ENCODE measurements at places on chromosomes 3 and 15.

DNA sequence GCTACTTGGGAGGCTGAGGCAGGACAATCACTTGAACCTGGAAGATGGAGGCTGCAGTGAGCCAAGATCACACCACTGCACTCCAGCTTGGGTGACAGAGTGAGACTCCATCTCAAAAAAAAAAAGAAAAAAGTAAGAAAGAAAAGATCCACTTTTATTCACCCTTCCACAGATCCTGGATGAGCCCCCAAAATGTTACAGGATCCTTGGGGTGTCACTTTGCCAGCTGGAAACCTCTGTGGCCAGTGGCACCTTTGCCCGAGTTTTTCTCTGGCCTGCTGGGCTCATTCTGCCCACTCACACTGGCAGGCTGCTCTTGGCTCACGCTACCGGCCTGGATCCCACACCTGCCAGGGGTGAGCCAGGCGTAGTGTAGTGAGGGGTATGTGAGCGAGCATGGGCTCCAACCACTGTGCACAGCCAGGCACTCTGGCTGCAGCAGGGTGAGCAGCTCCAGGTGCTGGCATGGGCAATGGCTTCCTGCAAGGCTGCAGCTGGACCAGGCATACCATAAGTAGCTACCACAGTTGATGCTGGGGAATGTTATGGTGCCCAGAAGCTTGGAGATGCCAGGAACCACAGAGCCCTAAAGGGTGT is 57.8 kb upstream of the C15orf39 start:
- DNase-seq: no peak

GRCh38 chr15:44808557-44808956 is 72.2 kb downstream of the TRIM69 start:
- no peak for DNase-seq

- DNase-seq: no peak
These were observed 1.4 kb upstream of the RAP2B start for GRCh38 chr3:153160451-153161137.

GRCh38 chr3:147397155-147397874 is 9.0 kb downstream of the ZIC4 start:
- no peak for DNase-seq

GRCh38 chr3:38835939-38836338 is 19.9 kb upstream of the SCN10A start:
- no peak for DNase-seq

DNA sequence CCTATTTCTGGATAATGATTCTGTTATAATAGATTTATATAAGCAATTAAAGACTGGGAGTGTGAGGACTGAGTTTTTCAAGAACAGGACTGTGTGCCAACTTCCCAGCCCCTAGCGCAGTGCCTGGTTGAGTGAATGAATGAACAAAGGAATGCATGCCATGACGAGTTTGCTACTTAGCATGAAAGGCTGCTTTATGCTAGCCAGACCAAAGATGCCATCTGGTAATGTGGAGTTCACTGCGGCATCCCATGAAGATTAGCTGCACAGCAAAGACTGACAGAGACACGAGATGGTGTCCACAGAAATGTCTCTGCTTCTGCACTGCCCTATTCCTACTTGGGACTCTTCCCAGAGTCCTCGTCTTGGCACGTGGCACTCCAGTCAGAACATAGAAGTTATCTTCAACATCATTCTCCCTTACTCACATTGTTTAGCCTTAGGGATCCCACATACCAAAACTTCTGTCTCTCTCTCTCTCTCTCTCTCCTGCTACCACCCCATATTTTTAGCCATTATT is 283.9 kb upstream of the CTNNB1 start:
- no peak for DNase-seq

DNA sequence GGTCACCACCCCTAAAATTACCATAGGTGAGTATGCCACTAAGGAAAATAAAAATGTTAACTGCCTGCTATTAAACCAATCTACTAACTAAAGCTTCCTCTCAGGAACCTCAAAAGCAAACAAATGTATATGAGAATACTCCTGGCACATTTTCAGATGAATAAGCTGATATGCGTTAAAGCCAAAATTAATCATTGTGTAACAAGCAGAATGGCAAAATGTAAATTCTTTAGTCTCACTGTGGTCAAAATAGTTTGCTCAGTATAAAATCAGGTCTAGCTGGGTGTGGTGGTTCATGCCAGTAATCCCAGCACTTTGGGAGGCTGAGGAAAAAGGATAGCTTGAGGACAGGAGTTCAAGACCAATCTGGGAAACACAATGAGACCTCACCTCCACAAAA is 53.6 kb downstream of the SUMF1 start:
- no peak for DNase-seq

- no peak for DNase-seq
These were observed 179.2 kb downstream of the RORA start for GRCh38 chr15:61049934-61050333.
